ENCODE measurements at places on chromosomes 1 and 21.

DNA sequence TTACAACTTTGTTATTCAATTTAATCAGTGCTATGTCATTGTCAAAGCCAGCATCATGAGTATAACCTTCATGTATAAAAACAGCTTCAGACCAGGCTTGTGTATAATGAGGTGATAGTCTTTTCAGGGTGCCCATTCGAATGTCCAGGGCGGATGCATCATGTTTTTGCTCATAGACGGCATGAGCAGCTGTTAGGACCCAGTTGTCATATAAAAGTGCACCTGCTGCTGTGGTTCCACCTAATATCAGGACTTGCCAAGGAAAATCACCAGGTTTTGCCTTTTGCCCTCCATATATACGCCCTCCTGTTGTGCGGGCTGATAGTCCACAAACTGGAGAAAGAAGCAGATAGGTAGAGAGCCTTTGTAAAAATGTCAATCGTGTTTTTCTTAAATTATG, 14.9 kb downstream of the TARDBP start:
- no peak for DNase-seq

GRCh38 chr1:182897696-182898095, 55.3 kb downstream of the SHCBP1L start:
- DNase-seq: no peak

- no peak for DNase-seq
These were observed 452.6 kb downstream of the PTBP2 start for GRCh38 chr1:97174039-97174704.

DNA sequence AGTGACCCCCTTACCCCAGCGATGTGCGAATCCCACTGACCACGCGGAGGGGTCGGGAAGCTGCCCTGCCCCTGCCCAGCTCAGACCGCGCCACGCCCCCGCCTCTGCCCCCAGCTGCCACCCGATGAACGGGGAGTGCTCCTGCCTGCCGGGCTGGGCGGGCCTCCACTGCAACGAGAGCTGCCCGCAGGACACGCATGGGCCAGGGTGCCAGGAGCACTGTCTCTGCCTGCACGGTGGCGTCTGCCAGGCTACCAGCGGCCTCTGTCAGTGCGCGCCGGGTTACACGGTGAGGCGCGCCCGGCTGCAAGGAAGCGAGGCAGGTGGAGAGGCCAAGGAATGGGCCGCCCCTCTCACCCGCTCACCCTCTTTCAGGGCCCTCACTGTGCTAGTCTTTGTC, 11.9 kb upstream of the LRRC71 start:
- DNase-seq: no peak

DNA sequence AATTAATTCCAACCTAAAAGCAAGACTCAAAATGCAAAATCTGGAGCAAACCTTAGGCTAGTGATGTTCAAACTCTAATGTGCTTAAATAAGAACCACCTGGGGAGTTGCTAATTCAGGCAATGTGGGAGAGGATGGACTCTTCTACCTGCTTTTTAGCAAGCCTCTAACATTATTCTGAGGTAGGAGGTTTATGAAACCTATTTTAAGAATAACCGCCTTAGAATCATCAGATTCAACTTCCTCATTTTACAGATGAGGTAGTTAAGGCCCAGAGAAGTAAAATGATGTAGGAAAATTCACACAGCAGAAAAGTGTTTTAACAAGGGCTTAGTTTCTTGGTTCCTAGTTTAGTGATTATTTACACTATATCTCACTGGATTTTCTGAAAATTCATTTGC, 8.6 kb upstream of the NTNG1 start:
- DNase-seq: no peak

DNA sequence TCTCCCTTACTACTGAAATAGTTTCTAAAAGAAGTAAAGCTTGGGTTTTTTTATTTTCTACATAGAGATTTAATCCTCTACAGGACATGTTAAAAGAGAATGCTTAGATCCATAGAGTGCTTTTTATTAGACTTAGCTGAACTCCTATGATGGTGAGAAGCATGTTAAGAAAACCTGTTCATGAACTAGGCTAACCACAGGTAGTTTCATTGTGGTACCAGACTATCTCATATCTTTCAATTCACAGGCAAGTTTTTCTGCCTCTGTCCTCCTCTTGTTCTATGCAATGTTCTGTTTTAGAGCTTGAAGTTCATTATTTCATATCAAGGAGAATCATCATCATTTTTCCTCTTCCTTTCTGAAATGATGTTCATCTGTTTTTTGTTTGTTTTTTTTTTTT, 65.4 kb downstream of the ELAVL4 start:
- no peak for DNase-seq
